ENCODE measurements at places on chromosomes 6 and 20. TPM values are rescaled to one million over a fixed set of nuclear protein-coding genes. Genes with fewer than 3 reads are reported as not detected.

GRCh38 chr6:11416936-11417576, 120.5 kb upstream of the TMEM170B start:
- H3K4me1 ChIP-seq = no peaks in the 10 kb centered on the region
- no peak for DNase-seq
- H3K36me3 ChIP-seq = no peaks in the 10 kb centered on the region
- no peak overlapping the region for H3K27ac ChIP-seq

- H3K27ac ChIP-seq = peak overlapping the region; percentile 50
- no peaks in the 10 kb centered on the region for H3K36me3 ChIP-seq
- no peaks in the 10 kb centered on the region for H3K27me3 ChIP-seq
- DNase-seq = no peak
- peaks cover 23% of the 10 kb centered on the region for H3K4me1 ChIP-seq
These were observed 9.3 kb upstream of the NNAT start for GRCh38 chr20:37511610-37512275.

DNA sequence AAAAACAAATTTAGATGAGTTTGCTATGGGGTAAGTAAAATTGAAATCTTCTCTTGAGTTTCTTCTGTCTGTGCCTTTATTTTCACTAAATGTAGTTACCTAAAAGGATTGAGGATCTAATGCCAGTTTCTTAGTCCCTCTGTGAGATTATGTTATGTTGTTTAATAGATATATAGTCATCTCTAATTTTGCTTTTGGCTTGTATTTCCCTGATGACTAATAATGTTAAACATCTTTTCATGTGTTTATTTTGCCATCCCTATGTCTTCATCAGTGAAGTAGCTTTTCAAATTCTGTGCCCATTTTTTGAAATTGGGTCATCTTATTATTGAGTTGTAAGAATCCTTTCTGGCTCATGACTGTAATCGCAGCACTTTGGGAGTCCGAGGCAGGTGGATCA, 13.7 kb downstream of the QRSL1 start:
- no peak for DNase-seq
- no peaks in the 10 kb centered on the region for H3K27me3 ChIP-seq
- H3K4me3 ChIP-seq = no peak overlapping the region
- H3K36me3 ChIP-seq = peaks cover 2% of the 10 kb centered on the region
- no peaks in the 10 kb centered on the region for H3K4me1 ChIP-seq

Gene C6orf15
- polyA plus RNA-seq = not detected

Gene PRSS35
- 0.07 TPM for polyA plus RNA-seq

DNA sequence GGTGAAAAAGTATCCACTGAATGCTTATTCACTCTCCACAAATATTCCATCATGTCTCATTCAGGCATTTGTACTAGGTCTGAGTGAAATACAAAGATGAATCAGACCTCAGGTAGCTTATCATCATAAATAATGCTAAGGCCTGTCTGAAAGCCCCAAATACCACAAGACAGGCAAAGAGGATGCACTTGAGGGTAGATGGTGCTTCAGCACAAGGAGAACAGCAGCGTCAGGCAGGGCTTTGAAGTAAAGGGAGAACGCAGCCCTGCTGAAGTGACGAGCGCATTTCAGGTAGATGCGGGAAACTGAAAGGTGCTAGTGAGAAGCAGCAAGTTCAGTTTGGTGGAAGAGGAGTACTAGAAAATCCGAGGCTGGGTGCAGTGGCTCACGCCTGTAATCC, 38.7 kb downstream of the MAP3K5 start:
- H3K27me3 ChIP-seq = no peaks in the 10 kb centered on the region
- no peak for DNase-seq

DNA sequence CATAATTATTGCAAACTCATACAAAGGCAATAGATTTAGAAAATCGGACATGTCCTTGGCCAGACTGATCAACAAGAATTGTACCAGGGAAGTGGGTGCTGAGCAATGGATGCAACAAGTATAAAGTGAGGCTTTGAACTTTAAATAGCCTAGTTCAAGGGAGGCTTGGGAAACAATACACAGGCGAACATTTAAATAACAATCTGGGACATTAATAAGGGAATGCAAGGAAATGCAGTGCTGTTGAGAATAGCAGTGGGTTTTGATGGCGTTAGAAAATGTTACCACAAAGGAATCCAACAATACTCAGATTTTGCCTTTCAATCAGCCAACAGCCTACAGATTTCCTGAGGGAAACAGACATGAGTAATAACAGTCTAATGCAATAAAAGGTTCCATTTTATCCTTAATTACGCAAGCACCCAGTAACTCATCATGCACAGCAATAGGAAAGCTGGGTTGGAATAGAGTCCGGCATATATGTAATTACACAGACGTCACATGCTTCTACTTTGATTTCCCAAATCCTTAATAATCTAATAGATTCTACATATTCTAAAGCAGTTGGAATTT, 134.6 kb downstream of the PHACTR1 start:
- H3K27ac ChIP-seq = no peak overlapping the region
- no peak overlapping the region for H3K4me3 ChIP-seq
- no peak for DNase-seq
- H3K36me3 ChIP-seq = no peaks in the 10 kb centered on the region
- no peaks in the 10 kb centered on the region for H3K4me1 ChIP-seq
- H3K27me3 ChIP-seq = no peaks in the 10 kb centered on the region

Gene PGC
- 1.0 TPM for polyA plus RNA-seq

- H3K27me3 ChIP-seq = no peaks in the 10 kb centered on the region
- H3K27ac ChIP-seq = no peak overlapping the region
- DNase-seq = no peak
- H3K36me3 ChIP-seq = peaks cover 90% of the 10 kb centered on the region
These were observed 22.6 kb upstream of the DYNLRB1 start for GRCh38 chr20:34493646-34494045.

DNA sequence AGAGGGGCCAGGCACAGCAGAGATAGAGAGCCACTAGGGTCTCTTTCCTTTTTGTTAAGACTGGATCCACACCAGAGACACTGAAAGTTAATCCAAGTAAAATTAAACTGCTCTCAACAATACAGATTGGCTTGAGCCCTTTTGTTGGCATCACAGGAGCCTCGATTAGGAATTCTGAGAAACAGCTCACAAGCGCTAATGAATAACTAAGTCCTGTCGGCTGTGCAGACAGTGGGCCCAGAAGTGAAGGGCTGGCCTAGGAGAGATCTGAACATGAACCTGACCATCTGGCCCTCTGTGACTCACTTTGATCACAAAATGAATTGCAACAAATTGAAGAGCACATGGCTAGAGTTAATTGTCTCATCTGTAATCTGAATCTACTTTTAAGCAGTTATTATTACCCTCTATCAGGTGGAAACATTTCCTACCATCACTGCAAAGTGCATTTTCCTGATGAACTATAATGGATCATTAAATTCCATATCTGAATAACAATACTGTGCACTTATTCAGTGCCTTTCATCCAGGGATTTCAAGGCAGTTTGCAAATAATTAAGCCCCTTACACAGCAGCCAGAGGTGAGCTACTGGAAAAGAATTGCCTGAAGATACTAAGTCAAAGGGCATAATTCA, 3.2 kb downstream of the BACH2 start:
- DNase-seq = no peak
- no peaks in the 10 kb centered on the region for H3K27me3 ChIP-seq
- peak overlapping the region; percentile 85 for H3K4me3 ChIP-seq
- H3K27ac ChIP-seq = peak overlapping the region; percentile 95
- H3K36me3 ChIP-seq = no peaks in the 10 kb centered on the region
- H3K4me1 ChIP-seq = peaks cover 40% of the 10 kb centered on the region

DNA sequence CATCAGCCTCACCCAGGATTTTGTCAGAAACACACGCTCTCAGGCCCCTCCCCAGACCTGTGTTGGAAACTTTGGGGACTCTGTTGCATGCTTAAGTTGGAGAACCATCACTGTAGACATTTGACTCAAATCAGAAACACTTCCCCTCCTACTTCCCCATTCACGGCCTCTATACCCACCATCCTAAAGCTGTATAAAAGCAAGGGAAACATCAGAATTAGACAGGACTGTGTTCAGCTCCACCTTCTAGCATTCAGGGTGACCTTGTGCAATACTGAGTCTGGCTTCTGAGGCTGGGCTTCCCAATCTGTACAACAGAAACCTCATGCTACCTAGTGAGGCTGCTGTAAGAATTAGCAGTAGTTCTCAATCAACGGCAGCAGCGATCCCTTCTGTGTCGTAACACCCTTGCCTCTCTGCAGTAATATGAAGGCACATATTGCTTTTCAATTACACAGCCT, 252.3 kb downstream of the LY86 start:
- no peaks in the 10 kb centered on the region for H3K27me3 ChIP-seq
- H3K4me1 ChIP-seq = peaks cover 3% of the 10 kb centered on the region
- no peak overlapping the region for H3K27ac ChIP-seq
- H3K4me3 ChIP-seq = no peak overlapping the region
- no peak for DNase-seq
- no peaks in the 10 kb centered on the region for H3K36me3 ChIP-seq

Gene DSP
- 0.26 TPM for polyA plus RNA-seq

- no peak overlapping the region for H3K4me3 ChIP-seq
- DNase-seq = no peak
- H3K4me1 ChIP-seq = peaks cover 42% of the 10 kb centered on the region
- H3K27ac ChIP-seq = peak overlapping the region; percentile 71
- no peaks in the 10 kb centered on the region for H3K27me3 ChIP-seq
These were observed 289.5 kb downstream of the ESR1 start for GRCh38 chr6:152096863-152097496.

DNA sequence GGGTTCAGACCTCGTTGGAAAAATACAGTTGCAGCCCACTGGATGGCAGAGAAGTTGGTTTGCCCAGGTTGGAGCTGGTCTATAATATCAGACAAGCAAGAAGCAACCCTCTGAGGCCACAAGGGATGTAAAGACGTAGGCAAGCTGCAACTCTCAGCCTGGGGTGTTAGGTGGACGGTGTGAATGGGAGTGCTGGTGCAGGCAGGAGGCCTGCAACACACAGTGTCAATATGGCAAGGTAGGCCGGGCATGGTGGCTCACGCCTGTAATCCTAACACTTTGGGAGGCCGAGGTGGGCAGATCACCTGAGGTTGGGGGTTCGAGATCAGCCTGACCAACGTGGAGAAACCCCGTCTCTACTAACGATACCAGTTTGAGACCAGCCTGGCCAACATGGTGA, 10.5 kb downstream of the VPS16 start:
- peaks cover 3% of the 10 kb centered on the region for H3K36me3 ChIP-seq
- H3K27me3 ChIP-seq = no peaks in the 10 kb centered on the region
- H3K4me1 ChIP-seq = no peaks in the 10 kb centered on the region
- no peak for DNase-seq

All from psoas muscle (tissue), 8 donors.